Activated CD4-positive, alpha-beta T cell treated with anti-CD3 and anti-CD28 coated beads, Interleukin-2, amount 50 U/mL, for 48 hours (primary cell): ENCODE measurements at places on chromosomes 3 and 15.

DNA sequence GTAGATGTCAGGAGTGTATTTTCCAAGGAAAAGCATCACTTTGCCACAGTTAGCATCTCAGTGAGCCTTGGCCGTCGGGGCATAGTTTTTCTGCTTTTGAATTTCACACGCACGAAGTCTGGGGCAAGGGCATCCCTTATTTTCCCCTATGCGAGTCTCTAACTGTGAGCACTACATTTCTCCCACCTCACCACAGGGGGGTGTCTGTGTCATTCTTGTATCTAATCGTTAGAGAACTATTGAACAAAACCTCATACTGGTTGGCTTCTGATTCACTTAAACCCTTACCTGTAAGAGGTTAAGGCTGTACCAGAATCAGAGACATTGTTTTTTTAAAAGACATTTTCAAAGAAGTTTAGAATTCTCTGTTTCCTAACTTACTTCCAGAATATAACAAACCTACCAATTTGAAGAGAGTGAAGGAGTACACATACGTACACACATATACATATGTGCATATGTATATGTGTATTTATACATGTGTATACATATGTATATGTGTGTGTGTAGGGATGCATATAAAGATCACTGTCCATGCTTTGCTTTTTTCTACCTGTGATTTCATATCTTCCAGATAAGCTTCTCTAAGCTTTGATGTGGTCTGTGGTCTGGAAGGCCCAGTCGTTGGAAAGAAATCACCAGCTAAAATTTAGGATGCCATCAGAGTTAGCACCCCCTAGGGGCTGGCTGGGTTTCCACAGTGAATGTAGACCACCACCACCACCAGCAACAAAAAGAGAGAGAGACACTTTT lies 49.4 kb downstream of the MYZAP start:
- DNase-seq, result no peak

DNA sequence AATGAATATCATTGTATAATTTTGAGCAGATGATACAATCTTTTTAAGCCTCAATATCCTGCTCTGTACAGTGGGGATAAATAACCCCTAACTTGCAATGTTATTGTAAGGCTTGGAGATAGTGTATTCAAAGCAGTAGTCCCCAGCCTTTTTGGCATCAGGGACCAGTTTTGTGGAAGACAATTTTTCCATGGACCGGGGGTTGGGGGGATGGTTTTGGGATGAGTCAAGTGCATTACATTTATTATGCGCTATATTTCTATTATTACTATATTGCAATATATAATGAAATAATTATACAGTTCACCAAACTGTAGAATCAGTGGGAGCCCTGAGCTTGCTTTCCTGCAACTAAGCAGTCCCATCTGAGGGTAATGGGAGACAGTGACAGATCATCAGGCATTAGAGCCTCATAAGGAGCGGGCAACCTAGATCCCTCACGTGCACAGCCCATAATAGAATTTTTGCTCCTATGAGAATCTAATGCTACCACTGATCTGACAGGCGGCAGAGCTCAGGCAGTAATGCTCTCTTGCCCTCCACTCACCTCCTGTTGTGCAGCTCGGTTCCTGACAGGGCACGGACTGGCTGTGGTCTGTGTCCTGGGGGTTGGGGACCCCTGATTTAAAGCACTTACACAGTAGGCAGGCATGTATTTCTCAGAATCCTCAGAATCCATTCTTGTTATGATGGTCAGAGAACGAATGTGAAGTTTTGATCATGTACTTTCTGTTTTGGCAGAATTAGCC lies 102.2 kb downstream of the PTPRG start:
- DNase-seq, result no peak

- DNase-seq, result no peak
These were observed 101.7 kb downstream of the CD200R1L start for GRCh38 chr3:112744825-112745566.

GRCh38 chr3:158111861-158112260 lies 2.0 kb downstream of the RSRC1 start:
- no peak for DNase-seq

DNA sequence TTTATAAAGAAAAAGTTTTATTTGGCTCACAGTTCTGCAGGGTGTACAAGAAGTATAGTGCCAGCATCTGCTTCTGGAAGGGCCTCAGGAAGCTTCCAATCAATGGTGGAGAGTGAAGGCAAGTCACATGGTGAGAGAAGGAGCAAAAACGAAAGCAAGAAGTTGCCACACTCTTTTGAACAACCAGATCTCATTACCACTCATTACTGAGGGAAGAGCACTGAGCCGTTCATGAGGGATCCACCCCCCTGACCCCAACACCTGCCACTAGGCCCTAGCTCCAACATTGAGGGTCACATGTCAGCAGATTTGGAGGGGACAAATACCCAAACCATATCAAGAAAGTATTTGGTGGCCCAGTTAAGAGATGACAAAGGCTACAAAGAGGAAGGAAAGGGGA lies 239.3 kb upstream of the UBE2E1 start:
- DNase-seq, result no peak

GRCh38 chr15:67708500-67708899 lies 116.8 kb upstream of the SKOR1 start:
- DNase-seq, result no peak

DNA sequence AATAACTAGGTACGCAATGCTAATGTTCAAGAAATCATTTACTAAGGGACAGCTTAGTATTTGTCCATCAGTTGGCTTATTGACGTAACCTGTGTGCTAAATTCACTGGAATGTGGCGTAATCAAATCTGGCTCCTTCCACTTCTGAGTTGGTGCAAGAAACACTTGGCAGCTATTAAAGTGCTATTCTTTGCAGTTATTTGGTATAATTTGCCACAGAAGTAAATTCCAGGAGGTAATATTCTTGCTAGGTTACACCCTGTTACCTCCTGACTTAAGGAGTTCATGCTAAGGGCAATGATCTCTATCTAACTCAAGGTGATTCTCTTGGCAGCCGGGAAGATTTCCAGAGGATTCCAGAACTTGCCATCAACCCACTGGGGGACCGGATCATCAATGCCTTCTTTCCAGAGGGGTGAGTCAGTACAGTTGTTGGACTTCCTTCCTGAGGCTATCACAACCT lies 25.5 kb downstream of the CHP1 start:
- no peak for DNase-seq

- no peak for DNase-seq
These were observed 17.8 kb downstream of the SPATA12 start for GRCh38 chr3:57078344-57078634.

DNA sequence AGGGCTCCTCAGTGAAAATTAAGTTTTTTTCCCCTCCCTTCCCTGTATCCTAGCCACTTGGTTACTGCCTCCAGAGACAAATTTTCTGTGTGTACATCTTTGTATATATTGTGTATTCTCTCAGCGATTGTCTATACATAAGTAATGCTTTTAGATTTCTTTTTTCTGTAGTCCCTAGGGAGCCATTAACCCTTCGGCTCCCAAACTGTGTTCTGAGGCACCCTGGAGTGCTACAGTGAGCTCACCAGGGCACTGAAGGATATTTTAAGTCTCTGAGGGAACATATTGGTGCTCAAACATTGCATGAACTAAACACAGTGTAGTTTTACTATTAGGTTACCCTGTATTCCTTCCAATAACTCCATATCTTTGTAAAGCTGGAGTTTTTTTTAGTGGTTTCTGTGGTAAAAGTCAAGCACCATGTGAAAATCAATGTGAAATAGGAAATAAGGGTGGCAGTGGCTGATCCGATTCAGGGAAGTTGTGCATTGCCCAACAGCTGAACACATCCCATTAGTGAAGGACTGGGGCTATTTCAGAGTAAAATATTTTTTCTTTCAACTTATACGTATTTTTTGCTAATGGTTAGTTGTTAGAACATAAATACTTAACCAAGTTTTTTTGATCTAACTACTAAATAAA lies 43.0 kb downstream of the USP13 start:
- DNase-seq, result no peak

- no peak for DNase-seq
These were observed 73.1 kb downstream of the TNIK start for GRCh38 chr3:171387062-171387461.

DNA sequence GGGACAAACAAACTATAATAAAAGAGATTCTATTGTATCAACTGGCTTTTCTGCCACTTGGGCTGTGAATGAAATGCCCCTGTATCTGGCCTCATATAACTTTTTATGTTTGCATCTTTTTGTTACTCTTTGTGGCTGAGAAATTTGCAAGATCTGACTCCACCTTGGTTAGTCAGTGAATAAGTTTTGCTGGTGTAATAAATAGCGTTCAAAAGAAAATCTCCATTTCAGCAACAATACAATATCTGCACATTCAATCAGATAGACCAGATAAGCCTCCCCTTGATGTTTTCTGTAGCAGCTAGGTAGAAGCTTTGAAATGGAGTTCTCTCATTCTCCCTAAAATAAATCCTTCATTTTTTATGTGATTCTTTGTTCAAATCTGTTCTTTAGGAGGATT lies 12.0 kb downstream of the TRAT1 start:
- DNase-seq, result no peak

DNA sequence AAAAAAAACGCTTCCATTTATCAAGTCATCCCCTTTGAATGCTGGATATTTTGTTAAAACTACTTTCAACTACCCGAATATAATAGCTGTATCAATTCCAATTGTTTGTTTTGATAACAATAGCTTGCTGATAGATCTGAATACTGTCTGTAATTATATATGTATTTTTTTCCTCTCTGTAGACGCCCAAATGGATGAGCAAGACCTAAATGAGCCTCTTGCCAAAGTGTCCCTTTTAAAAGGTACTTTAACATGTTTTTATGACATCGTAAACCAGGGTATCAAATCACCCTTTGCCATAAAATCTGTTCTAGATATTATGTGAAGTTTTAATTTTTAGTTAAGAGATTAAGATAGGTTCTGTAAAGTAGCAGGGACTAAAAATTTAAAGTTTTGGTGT lies 111.5 kb upstream of the FLNB start:
- no peak for DNase-seq

- no peak for DNase-seq
These were observed 814.5 kb downstream of the VGLL3 start for GRCh38 chr3:86176445-86176784.

- no peak for DNase-seq
These were observed 112.4 kb downstream of the GREM1 start for GRCh38 chr15:32830241-32830640.

DNA sequence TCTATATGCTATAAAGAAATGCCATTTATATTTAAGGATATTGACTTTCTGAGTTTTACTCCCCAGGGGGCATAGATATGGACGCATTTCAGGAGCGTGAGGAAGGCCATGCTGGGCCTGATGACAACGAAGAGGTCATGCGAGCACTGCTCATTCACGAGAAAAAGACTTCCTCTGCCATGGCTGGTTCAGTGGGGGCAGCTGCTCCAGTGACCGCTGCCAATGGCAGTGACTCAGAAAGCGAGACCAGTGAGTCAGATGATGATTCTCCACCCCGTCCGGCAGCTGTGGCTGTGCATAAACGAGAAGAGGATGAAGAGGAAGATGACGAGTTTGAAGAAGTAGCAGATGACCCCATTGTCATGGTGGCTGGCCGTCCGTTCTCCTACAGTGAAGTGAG lies 38.4 kb downstream of the GTF2E1 start:
- no peak for DNase-seq

DNA sequence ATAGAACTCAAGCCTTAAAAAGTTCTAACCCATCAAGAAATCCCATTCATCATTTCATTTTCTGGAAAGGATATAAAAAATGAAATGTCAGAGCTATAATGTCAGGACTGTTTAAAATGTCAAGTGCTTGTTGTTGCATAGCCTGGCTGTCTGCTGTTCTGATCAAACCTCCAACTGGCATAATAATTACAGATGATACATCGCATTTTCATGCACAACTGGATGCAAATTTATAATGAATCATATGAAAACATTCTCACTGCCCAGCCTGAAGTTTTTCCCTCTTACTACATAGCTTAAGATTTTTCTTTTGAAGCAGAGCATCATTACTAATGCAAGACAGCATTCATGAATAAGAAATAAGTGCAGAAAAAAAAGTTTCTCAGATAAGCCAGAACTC lies 46.5 kb downstream of the GUCA1C start:
- DNase-seq, result no peak

- DNase-seq, result no peak
These were observed 218.9 kb upstream of the RORA start for GRCh38 chr15:61447981-61448380.

- no peak for DNase-seq
These were observed 271.5 kb upstream of the TTC14 start for GRCh38 chr3:180330440-180330839.

- DNase-seq, result no peak
These were observed 137.2 kb upstream of the RAD18 start for GRCh38 chr3:9100513-9100894.

DNA sequence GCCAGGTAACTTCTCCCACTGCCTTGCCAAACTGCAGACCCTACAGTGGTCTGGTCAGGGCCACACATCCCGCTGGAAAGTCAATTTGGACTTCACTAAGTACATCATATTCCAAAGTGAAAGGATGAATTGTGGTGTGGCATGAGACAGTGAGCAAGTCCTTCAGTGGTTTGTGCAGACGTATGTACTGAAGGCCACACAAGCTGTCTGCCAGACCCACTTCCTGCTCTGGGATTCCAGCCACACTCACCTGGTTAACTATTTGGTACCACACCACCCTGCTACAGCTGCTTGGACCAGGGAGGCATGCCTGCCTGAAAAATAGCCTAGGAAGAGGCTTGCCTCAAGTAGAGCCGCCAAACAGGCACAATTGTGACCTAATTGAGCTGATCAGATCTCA lies 94.1 kb upstream of the STRIT1 start:
- DNase-seq, result no peak

GRCh38 chr15:28955160-28955992 lies 69.6 kb downstream of the APBA2 start:
- no peak for DNase-seq

DNA sequence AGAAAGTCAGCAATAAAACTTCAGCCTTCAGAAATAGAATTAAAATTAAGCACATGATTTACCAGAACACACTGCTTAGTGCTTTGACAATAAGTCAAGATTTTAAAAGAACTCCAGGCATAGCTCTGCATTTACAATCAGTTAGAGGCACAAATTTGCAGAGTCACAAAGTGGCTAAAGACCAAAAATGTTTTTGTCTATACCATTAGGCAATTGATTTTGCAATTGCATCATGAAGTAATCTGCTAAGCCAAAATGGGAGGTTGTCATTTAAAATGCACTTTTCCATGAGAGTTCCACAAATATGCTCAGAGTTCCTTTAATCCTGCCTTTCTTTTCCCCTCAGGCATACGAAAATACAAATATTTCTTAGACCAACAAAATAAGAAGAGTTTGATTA lies 10.1 kb upstream of the DCP1A start:
- no peak for DNase-seq

- DNase-seq, result no peak
These were observed 45.6 kb downstream of the SENP2 start for GRCh38 chr3:185631508-185632206.

GRCh38 chr3:30628901-30629590 lies 22.6 kb downstream of the TGFBR2 start:
- DNase-seq, result no peak
